ENCODE measurements at places on chromosomes 2 and 18.

DNA sequence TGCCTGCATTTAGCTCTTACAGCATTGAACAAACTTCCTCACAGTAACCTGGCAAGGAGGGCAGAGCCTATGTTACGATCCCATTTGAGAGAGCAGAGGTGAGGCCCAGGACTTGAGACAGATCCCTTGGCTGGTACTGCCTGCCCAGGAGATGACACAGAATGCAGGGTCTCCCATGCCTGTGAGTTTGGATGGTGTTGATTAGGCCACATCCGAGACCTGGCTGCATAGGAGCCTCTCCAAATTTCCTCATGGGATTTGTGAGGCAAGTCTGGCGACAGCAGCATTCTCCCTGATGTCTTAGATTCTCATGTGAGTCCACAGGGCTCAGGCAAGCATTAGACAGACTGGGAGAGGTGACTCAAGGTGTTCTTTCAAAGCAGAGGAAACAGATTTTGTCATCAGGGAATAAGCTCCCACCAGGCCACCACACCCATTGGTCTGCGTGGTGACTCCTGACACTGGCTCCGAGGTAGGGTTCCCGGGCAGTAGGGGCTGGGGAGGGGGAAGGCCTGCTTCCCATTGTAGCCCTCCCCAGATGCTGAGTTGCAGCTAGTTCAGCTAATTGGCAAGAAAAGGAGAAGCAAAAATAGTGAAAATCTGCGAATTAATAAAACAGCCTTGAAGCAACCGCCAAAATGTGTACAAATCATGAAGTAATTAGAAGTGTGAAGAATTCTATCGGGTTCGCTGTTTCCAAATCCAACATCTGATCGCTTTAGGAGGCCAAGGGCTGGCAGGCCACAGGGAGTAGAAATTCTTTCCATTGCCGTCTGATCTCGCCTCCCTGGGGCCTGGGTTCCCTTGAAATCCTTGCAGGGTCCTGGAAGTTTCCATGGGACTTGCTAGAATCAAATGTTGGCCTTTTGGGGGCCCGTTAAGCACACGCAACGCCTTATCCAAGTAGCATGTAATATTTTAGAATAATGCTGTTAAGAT lies 68.0 kb downstream of the MAPK4 start:
- DNase-seq = no peak

- no peak for DNase-seq
These were observed 49.8 kb downstream of the FBLN7 start for GRCh38 chr2:112187805-112188596.

- DNase-seq = no peak
These were observed 899.9 kb downstream of the TRIB2 start for GRCh38 chr2:13616616-13617015.

DNA sequence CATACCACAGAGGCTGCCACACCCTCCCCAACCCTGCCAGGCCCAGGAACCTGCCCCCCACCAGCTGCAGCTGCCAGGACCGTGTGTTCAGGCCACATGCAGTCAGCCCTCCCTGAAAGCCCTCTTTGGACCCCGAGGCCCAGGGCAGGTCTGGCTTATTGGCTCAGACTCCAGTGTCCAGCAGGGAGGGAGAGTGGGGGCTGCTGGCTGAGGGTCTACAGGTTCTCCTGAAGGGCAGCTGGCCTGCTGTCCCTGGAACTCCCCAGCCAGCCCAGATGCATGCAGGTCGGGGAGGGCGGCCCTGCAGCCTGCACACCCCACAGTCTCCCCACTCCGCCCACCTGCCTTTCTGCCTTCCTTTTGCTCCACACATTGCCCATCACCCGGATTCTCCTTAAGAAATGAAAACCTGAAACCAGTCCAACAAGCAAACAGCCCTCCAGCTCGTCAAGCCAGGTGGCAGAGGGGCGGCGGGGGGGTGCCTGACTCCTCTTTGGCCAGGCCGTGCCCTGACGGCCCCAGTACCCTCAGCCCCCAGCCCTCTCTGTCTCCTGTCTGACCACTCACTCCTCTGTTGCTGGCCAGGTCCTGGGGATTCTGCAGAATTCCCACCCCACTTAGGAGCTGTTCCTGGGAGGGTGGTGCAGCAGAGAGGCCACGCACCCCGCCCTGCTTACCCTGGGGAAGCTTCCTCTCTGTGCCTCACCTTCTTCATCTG lies 18.0 kb downstream of the GPR35 start:
- DNase-seq = no peak

- DNase-seq = no peak
These were observed 93.4 kb upstream of the MAP4K3 start for GRCh38 chr2:39530411-39530866.

GRCh38 chr2:207513551-207514257 lies 16.1 kb upstream of the CREB1 start:
- DNase-seq = no peak

- no peak for DNase-seq
These were observed 62.7 kb downstream of the CYP1B1 start for GRCh38 chr2:38013158-38013752.

GRCh38 chr18:48413342-48413741 lies 4.2 kb upstream of the ZBTB7C start:
- DNase-seq = no peak

GRCh38 chr2:56749152-56749752 lies 565.5 kb downstream of the CCDC85A start:
- DNase-seq = peak; percentile 43

DNA sequence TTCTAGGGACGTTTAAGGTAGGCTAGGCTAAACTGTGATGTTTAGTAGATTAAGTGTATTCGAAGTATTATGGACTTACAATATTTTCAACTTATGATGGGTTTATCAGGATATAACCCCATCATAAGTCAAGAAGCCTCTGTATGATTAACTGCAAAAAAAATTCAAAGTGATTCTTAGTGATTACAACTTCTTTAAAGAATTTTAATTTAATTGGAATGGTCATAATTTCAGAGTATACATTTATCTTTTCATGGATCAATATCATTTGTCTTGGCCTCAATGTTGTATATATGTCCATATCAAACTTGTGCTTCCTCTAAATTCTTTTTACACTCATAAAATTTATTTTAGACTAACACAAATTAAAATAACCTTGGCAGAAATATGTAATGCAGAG lies 183.3 kb upstream of the LRP1B start:
- DNase-seq = no peak

DNA sequence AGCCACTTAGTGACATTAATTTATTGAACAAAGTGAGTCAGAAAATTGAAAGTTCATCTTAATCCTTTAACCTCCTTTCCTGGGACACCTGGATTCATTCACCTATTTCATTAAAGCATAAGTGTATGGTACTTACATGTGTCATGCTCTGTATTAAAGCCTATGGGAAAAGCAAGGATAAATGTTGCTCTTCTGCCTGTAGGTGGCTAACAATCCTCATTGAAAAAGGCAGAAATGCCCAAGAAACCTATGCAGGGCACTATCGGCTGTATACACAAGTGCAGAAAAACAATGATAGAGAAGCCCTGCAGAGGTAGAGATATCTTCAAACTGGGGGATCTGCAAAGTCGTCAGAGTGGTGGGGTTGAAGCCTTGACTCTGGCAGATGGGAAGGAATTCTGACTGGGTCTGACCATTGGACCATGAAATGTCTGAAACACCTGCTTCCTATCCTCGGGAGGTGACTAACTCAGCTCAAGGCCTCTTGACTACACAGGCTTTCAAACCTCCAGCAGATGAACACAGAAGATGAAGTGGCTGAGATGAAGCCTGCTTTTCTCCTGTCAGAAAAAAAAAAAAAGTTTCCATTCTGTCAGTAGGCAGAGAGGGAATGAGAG lies 83.1 kb downstream of the DCC start:
- no peak for DNase-seq

GRCh38 chr2:128986867-128987268 lies 668.2 kb upstream of the HS6ST1 start:
- DNase-seq = no peak

DNA sequence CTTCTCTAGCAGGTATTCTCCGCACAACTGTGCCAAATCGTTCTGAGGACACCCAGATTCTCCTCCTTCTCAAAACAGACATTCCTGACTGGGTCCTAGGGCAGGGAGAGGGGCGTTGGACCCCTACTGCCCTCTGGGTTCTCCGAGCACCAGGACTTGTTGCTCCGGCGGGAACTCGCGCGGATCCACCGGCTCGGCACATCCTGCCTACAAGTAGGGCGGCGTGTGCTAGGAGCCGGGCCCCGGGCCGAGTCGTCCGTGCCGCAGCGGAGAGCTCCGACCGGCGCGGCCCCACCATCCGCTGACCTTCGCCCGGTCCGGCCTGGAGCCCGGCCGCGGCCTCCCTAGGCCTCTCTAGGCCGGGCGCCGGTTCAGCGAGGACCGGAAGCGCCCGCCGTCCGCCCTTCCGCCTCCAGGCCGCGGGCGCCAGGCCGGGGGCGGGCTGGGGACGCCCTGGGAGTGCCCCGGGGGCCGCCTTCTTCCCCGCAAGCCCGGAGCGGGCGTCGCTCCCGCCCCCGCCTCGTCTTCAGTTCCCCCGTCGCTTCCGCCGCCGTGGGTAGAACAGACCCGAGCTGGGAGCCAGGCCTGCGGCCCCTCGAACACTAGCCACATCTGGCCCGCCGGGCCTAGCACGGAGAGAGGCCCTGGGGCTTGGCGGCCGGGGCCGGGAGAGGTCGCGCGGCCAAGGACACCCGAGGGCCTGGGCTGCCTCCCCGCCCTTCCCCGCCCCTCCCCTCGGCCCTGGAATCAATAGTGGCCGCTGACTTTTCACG lies 7.6 kb upstream of the ONECUT2 start:
- DNase-seq = no peak

GRCh38 chr2:12107321-12107720 lies 360.9 kb downstream of the LPIN1 start:
- no peak for DNase-seq

All from NCI-H1436 (cell line).